ENCODE measurements at places on chromosomes 6 and 20.

DNA sequence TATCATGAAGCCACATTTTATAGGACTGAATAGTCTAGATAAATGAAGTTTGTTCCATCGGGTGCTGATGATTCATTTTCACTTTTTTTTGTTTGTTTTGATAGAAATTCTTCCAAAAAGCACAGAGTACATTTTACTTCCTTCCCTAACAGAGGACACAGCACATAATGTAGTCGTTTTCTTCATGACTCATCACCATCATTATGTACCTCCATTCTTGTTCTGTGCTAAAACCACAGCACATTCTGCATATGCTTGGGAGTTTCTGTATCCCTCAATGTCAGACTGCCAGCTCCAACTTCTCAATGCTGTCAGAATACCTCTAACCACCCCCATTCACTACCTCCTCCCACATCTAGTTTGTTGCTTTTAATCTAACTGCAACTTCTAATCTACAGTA, 1004.9 kb upstream of the ADGRB3 start:
- no peaks in the 10 kb centered on the region for H3K27me3 ChIP-seq
- H3K36me3 ChIP-seq: no peaks in the 10 kb centered on the region
- H3K4me3 ChIP-seq: no peak overlapping the region
- H3K4me1 ChIP-seq: no peaks in the 10 kb centered on the region

DNA sequence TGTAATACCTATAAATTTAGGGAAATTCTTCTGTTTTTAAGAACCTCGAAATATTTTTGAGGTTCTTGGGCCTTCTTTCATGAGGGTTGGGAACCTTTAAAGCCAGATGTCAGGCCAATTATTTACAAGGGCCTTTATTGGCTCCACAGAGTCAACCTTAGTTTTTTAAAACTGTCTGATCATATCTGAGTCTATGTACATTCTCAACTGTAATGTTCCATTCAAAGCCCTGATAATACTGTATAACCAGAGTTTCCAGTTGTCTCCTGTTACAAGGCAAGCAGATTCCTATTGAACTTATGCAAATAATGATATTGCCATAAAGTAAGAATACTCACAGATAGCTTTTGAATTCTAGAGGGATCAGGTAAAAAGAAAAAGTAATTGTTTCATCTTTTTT, 545.5 kb downstream of the EPM2A start:
- DNase-seq: no peak
- no peak overlapping the region for H3K27ac ChIP-seq
- no peak overlapping the region for H3K4me3 ChIP-seq
- H3K27me3 ChIP-seq: no peaks in the 10 kb centered on the region
- no peaks in the 10 kb centered on the region for H3K36me3 ChIP-seq

DNA sequence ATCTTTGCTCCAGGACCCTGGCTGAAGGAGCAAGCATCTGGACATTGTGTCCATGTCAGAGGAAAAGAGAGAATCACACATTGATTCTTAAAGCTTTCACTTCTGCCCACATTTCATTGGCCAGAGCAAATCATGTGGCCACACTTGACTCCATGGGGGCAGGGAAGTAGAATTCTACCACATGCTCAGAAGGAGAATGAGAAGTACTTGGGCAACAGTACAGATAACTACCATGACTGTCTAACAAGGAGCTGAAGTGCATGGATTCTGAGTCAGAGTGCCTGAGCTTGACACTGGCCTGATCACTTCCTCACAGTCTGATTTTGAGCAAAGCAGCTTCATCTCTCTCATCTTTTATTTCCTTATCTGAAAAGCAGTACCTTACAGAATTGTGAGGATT, 38.6 kb downstream of the GHRH start:
- DNase-seq: no peak
- peaks cover 13% of the 10 kb centered on the region for H3K4me1 ChIP-seq
- H3K27me3 ChIP-seq: no peaks in the 10 kb centered on the region
- no peak overlapping the region for H3K4me3 ChIP-seq
- no peak overlapping the region for H3K27ac ChIP-seq

DNA sequence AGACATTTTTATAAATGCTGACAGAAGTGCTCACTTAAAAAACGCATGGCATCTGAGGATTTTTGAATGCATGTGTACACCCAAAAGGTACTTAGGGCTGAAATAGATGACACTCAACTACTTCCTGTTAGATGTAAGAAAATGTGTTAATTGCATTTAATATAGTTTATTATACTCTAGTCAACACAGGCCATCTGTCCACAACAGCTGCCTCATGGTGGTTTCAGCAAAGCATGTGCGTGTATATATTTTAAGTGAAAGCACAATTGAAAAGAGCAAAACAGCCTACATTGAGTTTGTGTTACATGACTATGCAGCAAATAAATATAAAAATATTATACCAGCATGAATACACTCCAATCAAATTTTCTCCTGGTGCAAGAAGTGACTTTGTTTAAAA, 1233.0 kb upstream of the EYS start:
- no peak for DNase-seq
- H3K27ac ChIP-seq: no peak overlapping the region
- no peaks in the 10 kb centered on the region for H3K4me1 ChIP-seq
- H3K27me3 ChIP-seq: no peaks in the 10 kb centered on the region
- no peak overlapping the region for H3K4me3 ChIP-seq
- no peaks in the 10 kb centered on the region for H3K36me3 ChIP-seq

DNA sequence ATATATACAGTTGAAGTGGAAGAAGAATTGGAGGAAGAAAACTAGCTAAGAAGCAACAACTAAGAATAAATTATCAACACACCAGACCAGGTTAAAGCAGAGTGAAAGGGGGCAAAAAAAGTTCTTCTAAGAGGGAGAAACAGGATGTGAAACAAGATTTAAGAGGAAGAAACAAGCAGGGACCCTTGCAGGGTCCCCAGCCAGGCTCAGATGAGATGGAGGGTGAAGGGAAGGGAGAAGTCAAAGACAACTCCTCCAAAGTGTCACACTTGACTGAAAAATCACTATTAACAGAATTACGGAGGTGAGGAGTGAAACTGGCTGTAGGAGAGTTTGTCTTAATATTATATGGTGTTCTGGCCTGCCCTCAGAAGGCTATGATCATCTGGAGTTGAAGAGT, 65.4 kb downstream of the MTFR2 start:
- H3K4me3 ChIP-seq: no peak overlapping the region
- H3K36me3 ChIP-seq: no peaks in the 10 kb centered on the region
- no peaks in the 10 kb centered on the region for H3K27me3 ChIP-seq
- no peak overlapping the region for H3K27ac ChIP-seq

DNA sequence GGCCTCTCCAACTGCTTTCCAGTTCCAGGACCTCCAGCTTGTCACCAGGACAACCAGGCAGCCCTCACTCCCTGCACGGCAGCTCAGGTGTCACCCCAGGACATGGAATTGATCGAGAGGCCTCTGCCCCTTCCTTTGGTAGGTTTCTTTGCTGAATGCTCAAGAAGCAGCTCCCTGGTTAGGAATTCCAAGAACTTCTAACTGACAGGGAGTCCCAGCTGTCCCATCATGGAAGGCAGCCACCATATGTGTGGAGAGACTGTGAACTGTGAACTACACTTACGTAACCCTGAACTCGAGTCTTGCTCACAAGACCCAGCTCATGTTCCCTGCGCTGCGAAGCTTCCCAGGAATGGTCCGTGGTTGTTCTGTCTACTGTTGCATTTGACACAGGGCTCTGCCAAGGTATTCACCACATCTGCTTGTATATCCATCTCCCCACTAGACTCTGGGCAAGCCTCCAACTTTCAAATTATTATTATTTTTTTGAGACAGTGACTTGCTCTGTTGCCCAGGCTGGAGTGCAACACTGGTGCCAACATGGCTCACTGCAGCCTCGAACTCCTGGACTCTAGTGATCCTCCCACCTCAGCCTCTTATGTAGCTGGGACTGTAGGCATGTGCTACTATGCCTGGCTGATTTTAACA, 35.7 kb downstream of the MGME1 start:
- no peak overlapping the region for H3K4me3 ChIP-seq
- H3K27me3 ChIP-seq: no peaks in the 10 kb centered on the region
- no peak for DNase-seq
- H3K27ac ChIP-seq: no peak overlapping the region

DNA sequence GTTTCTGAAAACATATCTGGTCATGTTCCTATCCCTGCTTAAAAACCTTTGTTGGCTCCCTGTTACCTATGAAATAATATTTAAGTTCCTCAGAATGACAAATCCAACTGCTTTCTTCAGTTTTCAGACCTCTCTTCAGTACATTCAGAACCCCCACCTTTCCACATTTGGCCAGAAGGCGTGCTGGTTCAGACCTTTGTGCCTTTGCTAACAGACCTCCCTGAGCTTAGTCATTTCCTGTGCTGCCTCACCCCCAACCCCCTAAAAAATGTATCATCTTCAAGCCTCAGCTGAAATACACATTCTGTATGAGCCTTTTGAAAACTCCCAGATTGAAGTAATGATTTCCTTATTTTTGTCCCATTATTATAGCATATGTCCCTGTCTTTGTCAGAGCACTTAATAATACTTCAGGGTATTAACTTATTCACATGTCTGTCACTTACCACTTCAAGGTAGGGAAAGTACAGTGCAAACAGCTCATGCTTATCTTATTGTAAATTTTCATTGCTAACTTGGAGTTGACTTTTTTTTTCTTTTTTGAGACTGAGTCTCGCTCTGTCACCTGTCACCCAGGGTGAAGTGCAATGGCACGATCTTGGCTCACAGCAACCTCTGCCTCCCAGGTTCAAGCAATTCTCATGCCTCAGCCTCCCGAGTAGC, 19.7 kb downstream of the FAM217A start:
- no peak overlapping the region for H3K27ac ChIP-seq
- no peak for DNase-seq
- H3K36me3 ChIP-seq: peaks cover 18% of the 10 kb centered on the region
- H3K4me1 ChIP-seq: peaks cover 15% of the 10 kb centered on the region
- no peak overlapping the region for H3K4me3 ChIP-seq
- no peaks in the 10 kb centered on the region for H3K27me3 ChIP-seq

GRCh38 chr6:152094992-152095592, 287.6 kb downstream of the ESR1 start:
- no peak overlapping the region for H3K4me3 ChIP-seq
- no peaks in the 10 kb centered on the region for H3K27me3 ChIP-seq
- no peaks in the 10 kb centered on the region for H3K4me1 ChIP-seq
- no peak for DNase-seq
- H3K36me3 ChIP-seq: no peaks in the 10 kb centered on the region

- no peak for DNase-seq
- H3K27ac ChIP-seq: no peak overlapping the region
- H3K36me3 ChIP-seq: no peaks in the 10 kb centered on the region
- no peaks in the 10 kb centered on the region for H3K4me1 ChIP-seq
- no peaks in the 10 kb centered on the region for H3K27me3 ChIP-seq
Measured at GRCh38 chr20:32999603-33000250, 4.5 kb downstream of the SUN5 start.

GRCh38 chr6:14444295-14444972, 326.9 kb downstream of the CD83 start:
- no peaks in the 10 kb centered on the region for H3K27me3 ChIP-seq
- no peak overlapping the region for H3K27ac ChIP-seq
- H3K4me1 ChIP-seq: peaks cover 20% of the 10 kb centered on the region
- no peak for DNase-seq

GRCh38 chr6:40411881-40412280, 175.3 kb downstream of the LRFN2 start:
- no peaks in the 10 kb centered on the region for H3K27me3 ChIP-seq
- H3K36me3 ChIP-seq: no peaks in the 10 kb centered on the region
- no peak overlapping the region for H3K27ac ChIP-seq

GRCh38 chr20:53284696-53285095, 308.9 kb downstream of the ZNF217 start:
- no peak for DNase-seq
- no peak overlapping the region for H3K27ac ChIP-seq
- no peak overlapping the region for H3K4me3 ChIP-seq
- H3K27me3 ChIP-seq: no peaks in the 10 kb centered on the region

DNA sequence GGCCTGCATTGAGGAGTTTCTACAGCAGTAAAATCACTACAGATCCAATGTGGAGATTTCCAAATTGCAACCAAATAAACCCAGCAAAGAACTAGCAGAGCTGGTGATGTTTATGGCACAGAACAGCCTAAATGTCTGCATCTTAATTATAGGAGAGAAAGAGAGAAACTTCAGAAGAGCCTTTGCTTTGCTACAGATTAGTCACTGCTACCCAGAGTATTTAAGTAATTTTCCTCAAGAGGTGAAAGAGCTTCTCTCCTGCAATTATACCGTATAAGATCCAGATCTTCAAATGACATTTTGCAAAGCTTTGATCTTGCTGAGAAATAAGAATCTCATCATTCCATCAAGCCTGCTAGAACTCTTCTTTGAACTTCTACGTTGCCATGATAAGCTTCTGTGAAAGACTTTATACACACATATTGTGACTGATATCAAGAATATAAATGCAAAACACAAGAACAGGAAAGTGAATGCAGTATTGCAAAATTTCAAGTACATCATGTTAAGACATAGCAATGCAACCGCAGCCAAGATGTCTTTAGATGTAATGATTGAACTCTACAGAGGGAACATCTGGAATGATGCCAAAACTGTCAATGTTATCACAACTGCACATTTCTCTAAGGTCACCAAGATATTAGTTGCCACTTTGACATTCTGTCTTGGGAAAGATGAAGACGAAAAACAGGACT, 48.0 kb downstream of the MKKS start:
- no peaks in the 10 kb centered on the region for H3K27me3 ChIP-seq
- H3K27ac ChIP-seq: no peak overlapping the region
- DNase-seq: no peak
- H3K36me3 ChIP-seq: no peaks in the 10 kb centered on the region
- no peak overlapping the region for H3K4me3 ChIP-seq

- DNase-seq: no peak
- no peak overlapping the region for H3K4me3 ChIP-seq
- H3K4me1 ChIP-seq: peaks cover 39% of the 10 kb centered on the region
- H3K27ac ChIP-seq: no peak overlapping the region
Measured at GRCh38 chr20:48782901-48783308, 44.9 kb downstream of the PREX1 start.

DNA sequence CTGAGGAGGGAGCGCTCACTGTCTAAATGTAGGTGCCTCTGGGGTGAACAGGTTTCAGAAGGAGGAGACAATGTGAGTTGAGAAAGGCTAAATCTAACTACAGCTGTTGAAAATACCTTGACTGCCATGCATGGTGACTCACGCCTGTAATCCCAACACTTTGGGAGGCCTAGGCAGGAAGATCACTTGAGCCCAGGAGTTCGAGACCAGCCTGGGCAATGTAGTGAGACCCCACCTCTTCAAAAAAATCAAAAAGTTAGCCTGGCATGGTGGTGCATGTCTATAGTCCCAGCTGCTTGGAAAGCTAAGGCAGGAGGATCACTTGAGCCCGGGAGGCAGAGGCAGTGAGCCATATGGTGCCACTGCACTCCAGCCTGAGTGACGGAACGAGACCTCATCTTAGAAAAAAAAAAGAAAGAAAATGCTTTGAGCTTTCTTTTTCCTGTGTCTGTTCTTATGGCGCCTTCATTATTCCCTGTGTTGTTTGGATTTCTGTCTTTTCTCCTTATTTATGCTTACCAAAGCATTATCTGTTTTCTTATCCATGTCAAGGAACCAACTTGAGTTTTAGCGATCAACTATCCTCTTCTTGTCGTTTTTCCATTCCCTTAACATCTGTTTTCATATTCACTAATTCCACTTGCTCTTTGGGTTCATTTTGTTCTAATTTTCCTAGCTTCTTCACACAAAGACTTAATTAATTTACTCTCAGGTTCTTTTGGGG, 8.5 kb downstream of the SLC2A10 start:
- no peaks in the 10 kb centered on the region for H3K27me3 ChIP-seq
- DNase-seq: no peak
- no peak overlapping the region for H3K27ac ChIP-seq
- no peak overlapping the region for H3K4me3 ChIP-seq
- H3K36me3 ChIP-seq: no peaks in the 10 kb centered on the region
